ENCODE measurements at places on chromosomes 11 and 22.

GRCh38 chr22:37240240-37240940 lies 3.7 kb downstream of the RAC2 start:
- no peak for DNase-seq

DNA sequence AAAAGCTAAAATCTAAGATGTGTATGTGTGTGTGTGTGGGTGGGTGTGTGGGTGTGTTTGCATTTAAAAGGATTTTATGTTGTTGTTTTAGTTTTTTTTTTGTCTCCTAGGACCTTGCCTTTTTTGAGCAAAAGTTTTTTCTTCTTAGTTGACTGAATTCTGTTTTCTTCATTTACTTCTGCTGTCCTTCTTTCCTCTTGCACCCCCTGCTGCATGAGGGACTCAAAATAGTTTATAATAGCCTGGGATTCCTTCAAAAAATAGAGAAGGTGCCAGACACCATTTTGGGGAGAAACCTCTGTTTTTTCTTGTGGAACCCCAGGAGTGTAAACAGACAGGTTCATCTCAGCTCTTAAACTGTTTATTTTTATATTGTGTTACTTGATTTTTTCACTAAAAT lies 817.7 kb downstream of the TBC1D22A start:
- DNase-seq: no peak

GRCh38 chr22:22892096-22893052 lies 4.8 kb downstream of the IGLL5 start:
- no peak for DNase-seq

DNA sequence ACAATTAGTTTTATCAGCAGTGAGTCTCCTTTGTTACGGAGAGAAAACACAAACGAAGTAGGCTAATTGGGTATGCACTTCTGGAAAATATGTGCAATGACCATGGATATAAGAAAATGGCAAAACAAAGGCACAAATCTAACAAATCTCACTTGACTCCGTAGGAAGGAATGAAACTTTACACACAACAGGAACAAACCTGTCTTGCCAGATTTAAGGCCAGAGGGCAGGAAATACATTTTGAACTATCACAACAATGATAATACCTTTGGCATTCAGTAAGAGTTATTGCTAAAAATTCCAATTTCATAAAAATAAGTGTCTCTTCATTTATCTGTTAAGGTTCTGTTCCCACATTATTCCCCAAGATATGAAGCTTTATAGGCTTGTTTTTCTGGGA lies 36.6 kb downstream of the SLC25A17 start:
- DNase-seq: no peak

DNA sequence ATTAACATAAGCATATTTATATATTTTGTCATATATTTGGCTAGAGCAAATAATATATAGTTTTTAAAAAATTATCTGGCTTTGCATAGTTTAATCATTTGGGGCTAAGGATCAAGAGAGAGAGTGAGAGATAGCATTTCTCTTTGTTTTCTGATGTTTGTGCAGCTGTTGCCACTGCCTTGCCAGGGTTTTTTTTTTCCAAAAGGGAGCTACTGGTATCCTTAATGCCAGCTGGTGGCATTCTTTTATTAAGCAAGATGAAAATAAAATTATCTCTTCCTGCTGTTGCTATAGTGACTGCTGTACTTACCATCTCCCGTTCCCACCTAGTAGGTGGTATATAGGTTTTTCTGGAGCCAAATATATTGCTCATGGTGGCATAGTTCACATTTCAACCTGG lies 793.3 kb upstream of the ARHGAP42 start:
- no peak for DNase-seq

GRCh38 chr11:77191429-77191822 lies 63.4 kb downstream of the MYO7A start:
- DNase-seq: no peak

DNA sequence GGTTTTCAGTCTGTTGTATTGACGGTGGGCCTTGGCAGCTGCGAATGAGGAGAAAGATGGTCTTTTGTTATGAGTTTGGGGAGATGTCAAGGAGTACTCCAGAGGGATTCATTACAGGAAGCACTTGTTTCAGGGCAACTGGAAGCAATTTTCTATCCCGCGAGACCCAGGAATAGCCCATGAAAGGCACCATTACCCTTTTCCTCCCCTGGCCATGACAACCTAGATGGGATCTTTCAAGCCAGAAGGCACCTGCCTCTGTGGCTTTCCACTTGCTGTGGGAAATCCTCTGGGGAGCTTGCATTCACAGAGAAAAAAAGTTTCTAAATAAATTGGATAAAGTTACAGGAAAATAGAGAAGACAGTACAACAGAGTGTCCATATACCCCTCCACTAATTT lies 2.7 kb downstream of the ZNF215 start:
- DNase-seq: no peak

GRCh38 chr11:38791346-38791961 lies 2193.4 kb upstream of the RAG2 start:
- peak; percentile 53 for DNase-seq

GRCh38 chr11:102829316-102830000 lies 14.0 kb downstream of the MMP3 start:
- DNase-seq: no peak

DNA sequence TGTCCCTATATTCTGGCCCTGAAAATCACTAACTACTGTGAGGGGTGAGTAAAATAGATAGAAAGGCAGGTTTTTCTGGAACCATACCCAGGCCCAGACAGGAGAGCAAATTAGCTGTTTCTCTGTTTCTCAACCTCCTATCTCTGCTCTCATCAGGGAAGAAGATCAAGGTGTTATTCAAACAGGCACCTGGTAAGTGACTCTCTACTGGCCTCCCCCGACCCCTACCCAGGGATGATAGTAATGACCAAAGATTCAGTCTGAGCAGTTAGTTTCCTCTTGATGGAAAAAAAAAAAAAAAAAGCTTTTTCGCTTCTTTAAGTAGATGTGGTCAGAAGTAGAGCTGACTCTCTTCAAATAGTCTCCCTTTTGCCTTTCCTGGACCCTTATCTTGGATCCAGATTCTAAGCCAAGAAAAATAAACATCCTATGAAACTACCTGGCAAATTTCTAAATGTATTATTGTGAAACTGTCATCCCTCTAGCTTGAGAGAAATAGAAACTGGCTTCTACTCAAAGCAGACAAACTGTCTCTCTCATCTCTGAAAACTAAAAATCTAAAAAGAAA lies 9.9 kb downstream of the LRRC4C start:
- DNase-seq: no peak

DNA sequence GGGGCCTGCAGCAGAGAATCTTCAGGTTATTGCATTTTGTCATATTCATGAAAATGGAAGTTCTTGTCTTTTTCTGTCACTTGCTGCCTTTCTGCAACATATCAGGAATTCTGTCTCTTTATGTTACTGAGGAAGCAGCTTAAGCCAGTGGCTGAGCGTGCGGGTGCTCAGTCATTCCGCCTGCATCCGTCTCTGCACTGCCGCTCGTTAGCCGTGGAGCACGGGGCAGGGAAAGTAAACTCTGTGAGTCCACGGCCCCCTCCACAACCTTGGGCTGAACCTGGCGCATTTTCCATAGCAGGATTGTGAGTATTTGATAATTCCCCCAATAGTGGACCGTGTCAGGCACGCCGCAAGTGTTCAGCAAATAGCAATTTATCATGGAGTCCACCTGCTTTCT lies 1007.7 kb downstream of the BRD1 start:
- DNase-seq: no peak

GRCh38 chr11:132125988-132126871 lies 755.8 kb downstream of the NTM start:
- peak; percentile 33 for DNase-seq

GRCh38 chr11:83540728-83541127 lies 254.6 kb upstream of the CCDC90B start:
- DNase-seq: no peak

DNA sequence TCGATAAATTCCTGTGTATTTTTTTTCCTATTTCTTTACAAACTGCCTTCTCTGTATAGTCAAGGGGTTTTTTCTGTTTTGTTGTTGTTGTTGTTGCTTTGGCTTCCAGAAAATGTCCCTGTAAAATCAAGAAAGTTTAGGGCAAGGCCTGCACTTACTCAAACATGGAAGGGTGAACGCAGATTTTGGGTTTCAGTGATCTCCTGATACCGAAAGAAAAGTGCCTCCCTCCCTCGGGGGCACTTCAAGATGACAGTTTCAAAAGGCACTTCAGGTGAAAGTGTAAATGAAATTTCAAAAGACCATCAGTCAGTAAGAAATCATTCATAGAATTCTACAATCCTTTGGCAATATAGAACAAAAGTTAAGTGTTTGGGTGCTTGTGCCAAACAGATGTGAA lies 43.4 kb upstream of the TMPRSS4 start:
- DNase-seq: no peak

- DNase-seq: no peak
Observed at GRCh38 chr11:126997196-126997595, 3.4 kb downstream of the KIRREL3 start.

DNA sequence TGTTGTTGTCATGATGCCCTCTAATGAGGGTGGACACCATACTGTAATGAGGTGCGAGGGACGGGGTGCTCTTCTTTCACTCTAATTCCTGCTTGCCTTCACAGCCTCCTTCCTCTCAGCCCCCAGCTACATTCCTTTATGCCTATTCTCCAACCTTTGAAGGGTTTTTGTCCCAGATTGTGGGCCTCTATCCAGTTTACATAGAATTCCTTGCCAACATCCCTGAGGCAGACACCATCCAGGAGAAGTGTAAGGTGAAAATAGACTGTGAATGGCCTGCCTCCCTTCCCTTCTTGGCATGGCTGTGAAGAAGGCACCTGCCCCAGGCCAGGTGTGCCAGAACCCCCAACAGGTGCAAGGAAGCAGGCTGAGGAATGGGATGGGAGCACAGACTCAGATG lies 122.3 kb downstream of the CHST1 start:
- DNase-seq: no peak

- no peak for DNase-seq
Observed at GRCh38 chr11:30595934-30596333, 9.8 kb upstream of the MPPED2 start.

GRCh38 chr22:48845356-48845936 lies 982.2 kb downstream of the BRD1 start:
- no peak for DNase-seq

DNA sequence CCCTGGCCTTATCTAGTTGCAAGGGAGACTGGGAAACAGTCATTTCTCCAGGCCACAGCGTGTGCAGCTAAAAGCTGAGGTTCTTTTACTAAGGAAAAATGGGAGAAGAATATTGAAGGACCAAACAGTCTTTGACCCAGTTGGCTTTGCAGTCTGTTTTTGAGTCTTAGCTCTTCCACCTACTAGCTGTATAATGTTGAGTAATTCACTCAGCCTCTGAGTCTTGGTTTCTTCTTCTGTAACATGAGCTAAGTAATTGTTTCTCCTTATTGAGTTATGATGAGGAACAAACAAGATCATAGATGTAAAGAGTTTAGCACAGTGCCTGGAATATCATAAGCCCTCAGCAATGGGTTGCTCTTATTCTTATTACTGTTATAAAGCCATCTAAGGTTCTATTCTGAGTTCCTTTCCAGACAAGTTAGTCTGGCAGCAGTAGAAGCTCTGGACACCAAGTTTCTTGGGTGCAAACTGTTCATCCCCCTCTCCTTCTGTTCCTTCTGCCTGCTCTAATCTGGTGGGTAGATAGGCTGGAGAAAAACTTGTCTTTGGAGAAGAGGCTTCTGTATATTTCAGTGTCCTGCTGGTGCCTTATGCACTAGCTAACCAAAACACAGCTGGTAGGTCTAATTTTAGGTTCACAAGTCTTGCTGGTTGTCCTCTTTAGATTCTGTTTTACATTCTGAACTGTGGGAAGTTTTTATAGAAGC lies 13.5 kb downstream of the TRIM44 start:
- DNase-seq: no peak

- no peak for DNase-seq
Observed at GRCh38 chr11:15248749-15249148, 134.0 kb downstream of the INSC start.

- DNase-seq: no peak
Observed at GRCh38 chr11:26344647-26345046, 12.7 kb downstream of the ANO3 start.

GRCh38 chr11:6703247-6704063 lies 20.3 kb upstream of the MRPL17 start:
- peak; percentile 23 for DNase-seq

DNA sequence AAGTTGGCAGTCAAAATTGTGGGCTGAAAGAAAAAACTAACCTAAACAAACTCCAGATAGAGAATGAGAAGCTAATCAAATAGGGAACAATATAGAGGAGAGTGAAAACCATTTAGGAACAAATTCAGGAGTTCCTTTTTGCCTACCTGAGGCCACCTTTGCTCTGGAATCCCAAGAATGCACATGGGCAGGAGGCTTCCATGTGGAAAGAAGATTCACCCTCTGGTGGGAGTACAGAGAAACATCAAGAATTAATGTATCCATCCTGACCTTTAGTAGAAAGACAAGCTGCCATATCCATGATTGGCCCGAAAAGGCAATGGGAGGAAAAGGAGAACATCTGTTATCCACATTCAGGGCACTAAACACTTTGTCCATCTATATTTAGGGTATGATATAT lies 35.0 kb upstream of the MRGPRX1 start:
- no peak for DNase-seq

GRCh38 chr11:71446942-71447688 lies 1.1 kb downstream of the DHCR7 start:
- no peak for DNase-seq

DNA sequence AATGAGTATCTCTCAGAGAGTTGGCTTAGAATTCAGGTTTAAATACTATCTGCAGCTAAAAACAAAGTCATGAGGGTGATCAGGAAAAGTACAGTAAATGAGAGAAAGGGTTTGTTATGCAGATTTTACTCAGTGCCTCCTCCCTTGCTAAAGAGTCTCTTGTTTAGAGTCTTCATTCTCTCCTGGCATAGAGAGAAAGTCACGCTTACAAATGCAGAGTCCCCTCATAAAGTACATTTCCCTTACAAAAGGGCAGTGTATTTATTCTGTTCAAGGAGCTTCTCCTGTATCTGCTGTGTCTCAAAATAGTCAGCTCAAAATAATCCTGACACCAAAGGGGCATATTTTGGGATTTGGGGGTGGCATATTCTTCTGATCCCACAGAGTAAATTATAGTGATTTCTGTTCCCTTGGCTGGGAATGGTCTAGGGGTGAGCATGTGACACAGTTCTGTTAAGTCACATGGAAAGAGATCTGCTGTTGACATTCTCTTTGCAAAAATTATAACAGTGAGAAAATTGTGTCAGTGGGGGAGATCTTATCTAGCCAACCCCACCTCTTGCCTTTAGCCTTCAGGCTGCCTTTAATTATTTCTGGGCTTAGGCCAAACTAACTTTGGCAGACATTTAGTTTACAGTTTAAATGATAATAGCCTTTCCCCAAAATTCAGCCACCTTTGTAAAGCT lies 102.9 kb downstream of the MTNR1B start:
- DNase-seq: no peak

DNA sequence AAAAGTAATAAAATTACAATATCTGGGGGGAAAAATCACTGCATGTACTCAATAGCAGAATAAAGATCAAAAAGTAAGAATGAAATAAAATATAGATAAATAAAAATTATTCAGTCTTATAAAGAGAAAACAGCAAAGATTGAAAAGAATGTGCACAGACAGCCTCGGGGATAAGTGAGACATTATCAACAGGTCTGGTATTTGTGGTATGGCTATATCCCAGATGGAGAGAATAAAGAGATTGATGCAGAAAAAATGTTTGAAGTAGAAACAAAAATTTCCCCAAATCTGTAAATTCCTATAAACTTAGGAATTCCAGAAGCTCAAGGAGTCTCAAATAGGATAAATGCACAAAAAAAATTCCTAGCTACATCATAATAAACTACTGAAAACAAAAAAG lies 74.5 kb upstream of the LUZP2 start:
- DNase-seq: no peak
